NCI-H510A (cell line): ENCODE measurements at places on chromosomes 11 and 22.

GRCh38 chr11:116427903-116428637, 344.7 kb downstream of the BUD13 start:
- DNase-seq: no peak

GRCh38 chr11:6737872-6738466, 33.8 kb downstream of the OR2AG2 start:
- no peak for DNase-seq

DNA sequence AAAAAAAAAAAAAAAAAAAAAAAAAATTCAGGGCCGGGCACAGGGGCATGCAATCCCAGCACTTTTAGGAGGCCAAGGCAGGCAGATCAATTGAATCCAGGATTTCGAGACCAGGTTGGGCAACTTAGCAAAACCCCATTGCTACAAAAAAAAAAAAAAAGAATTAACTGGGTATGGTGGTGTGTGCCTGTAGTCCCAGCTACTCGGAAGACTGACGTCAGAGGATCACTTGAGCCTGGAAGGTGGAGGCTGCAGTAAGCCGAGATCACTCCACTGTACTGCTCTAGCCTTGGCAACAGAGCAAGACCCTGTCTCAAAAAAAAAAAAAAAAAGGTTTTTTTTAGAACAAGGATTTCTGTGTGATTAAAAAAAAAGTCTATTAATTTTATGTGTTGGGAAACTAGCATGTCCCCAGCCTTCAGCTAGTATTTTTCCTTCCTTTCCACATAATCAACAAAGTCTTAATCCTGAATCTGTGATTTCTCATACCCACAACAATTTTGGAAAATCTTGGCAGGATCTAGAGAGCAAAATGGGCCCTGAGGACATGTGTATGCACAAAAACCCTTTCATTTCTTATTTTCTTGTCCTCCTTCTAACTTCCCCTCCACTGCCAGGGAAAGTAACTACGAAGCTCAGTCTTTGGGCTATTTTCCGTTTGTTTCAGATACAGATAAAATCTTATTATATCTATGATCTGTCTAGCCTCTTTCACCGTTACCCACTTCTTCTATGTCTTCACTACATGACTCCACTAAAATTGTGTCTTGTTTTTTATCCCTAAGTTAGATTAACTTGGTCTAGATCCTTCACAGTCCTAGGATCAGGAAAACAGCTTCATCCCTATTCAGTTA, 5.7 kb upstream of the AMBRA1 start:
- DNase-seq: no peak

DNA sequence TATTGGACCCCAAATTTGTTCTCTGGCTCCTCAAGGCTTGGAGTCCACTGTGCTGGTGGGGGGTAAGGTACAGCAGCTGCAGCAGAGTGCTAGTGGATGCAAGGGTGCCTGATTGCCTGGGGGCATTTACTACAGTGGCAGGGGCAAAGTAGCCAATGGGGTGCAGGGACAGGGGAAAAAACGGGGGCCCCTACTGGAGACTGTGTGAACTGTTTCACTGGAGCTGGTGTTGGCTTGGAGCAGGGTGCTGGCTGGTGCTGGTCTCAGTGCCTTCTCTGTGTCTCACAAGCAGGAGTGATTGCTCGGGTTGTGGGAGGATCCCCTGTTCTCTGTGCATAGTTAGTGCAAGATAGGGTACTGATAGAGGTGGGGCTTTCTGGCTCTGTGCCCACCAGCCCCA, 935.9 kb downstream of the JRKL start:
- DNase-seq: no peak

GRCh38 chr11:127996825-127997224, 590.5 kb downstream of the ETS1 start:
- DNase-seq: no peak

- DNase-seq: no peak
Measured at GRCh38 chr11:6876914-6877313, 489 bp downstream of the OR10A4 start.

GRCh38 chr22:37016134-37016910, 2.9 kb downstream of the TST start:
- DNase-seq: no peak

GRCh38 chr11:83282084-83282716, 4.0 kb downstream of the CCDC90B start:
- no peak for DNase-seq

DNA sequence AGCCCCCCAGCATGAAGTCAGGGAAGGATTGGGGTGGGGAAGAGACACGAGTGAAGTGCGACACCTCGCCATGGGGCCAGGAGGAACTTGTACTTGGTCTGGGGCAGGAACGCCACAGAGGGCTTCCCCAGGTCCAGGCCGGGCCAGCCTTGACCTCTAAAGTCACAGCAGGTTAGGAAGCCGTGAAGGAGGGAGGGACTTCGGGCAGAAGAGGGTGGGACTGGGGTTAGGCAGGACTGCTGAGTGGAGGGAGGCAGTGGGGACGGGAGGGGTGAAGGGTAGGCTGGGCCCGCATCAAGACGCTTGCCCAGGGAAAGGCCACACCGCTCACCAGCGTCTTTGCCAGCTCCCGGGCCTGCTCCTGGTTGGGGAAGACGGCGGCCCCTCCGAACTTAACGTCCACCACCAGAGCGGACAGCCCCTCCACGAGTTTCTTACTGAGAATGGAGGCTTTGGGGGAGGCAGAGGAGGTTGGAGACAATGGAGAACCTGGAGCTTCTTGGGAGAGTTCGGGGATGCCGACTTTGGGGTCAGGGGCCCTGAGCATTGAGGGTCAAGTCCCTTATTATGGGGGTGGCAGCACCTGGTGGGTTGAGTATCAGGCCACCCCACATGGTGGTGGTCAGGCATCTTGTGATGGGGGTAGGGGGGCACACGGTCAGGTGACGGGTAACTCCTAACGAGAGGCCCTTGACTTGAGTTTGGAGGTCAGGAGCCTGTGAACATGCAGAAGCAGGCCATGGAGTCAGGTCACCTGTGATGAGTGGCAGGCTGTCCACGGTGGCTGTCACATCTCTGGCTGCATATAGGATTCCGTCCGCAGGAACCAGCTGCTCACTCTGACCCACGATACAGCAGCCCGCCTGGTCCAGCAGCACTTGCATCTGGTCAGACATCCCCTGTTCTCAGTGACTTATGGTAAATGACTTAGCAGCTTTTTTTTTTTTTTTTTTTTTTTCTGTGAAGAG, 1.7 kb upstream of the SCO2 start:
- no peak for DNase-seq

DNA sequence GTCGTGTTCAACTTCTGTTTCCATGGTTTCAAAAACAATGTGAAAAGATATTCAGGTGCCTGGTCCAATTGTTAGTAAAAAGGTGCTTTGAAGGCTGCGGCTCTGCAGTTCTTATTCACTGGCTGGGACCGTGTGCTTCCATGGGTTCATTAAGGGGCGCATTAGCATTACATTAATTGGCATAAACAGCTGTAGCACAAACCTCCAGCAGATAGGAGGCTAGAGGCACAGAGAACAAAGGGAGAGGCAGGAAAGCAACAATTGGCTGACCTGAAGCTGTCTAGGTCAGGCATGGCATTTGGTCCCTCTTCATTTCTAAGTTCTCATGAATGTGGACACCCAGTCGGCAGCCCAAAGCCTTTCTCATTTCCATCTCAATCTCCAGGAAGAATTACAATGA, 16.6 kb downstream of the PAK1 start:
- DNase-seq: no peak

DNA sequence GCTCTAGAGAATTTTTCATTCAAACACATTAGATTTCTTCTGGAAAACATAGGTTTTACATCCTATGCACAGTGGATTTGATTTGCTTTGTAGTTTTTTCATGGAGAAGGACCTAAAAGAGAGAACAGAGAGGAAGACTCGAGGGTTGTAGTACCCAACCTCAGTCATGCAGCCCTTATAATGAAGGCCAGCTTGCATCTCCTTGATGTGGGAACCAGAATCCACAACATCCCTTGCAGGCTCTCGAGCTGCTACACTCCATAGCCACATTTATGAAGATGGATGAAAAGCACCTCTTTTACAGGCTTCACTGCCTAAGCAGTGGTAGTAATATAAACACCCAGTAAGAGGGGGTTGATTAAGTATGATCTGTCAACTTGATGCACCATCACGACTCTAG, 9.5 kb upstream of the OR5B12 start:
- DNase-seq: no peak

- DNase-seq: no peak
Measured at GRCh38 chr11:31636983-31637382, 127.4 kb downstream of the ELP4 start.

DNA sequence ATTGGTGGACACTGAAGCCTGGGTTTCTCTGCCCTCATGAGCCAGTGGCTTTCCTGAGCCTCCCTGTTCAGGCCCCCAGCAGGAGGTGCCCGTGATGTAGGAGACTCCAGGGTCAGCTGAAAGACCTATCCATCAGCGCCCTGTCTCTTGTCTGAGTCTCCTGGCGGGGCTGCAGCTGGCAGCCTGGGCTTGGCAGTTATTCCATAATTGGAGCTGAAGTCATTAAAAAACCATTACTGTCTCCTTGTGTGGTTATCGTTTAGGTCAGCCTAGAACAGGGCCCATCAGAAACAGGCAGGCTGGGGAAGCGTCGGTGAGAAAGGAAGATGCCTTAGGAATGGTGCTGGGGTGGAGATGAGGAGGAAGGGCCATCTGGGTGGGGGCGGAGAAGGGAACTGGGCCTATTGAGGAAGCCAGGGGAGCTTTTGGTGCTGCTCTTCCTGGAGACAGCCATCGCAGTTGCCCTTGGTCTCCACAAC, 5.0 kb downstream of the TUB start:
- no peak for DNase-seq

GRCh38 chr11:37505406-37505805, 907.4 kb upstream of the RAG2 start:
- no peak for DNase-seq

- DNase-seq: no peak
Measured at GRCh38 chr11:36258730-36259360, 30.4 kb downstream of the COMMD9 start.

GRCh38 chr11:13889552-13890249, 72.8 kb upstream of the SPON1 start:
- peak; percentile 24 for DNase-seq

GRCh38 chr11:75667255-75667830, 1.5 kb downstream of the MAP6 start:
- peak; percentile 63 for DNase-seq

GRCh38 chr11:39678996-39679395, 1780.5 kb downstream of the LRRC4C start:
- no peak for DNase-seq

- no peak for DNase-seq
Measured at GRCh38 chr11:35944503-35945136, 758 bp downstream of the LDLRAD3 start.

- DNase-seq: no peak
Measured at GRCh38 chr11:118232659-118233058, 7.8 kb upstream of the JAML start.

- no peak for DNase-seq
Measured at GRCh38 chr11:44878711-44879110, 72.0 kb downstream of the TP53I11 start.

GRCh38 chr11:45655347-45655756, 10.1 kb downstream of the CHST1 start:
- peak; percentile 23 for DNase-seq

GRCh38 chr11:128921793-128922192, 20.9 kb downstream of the TP53AIP1 start:
- DNase-seq: no peak

DNA sequence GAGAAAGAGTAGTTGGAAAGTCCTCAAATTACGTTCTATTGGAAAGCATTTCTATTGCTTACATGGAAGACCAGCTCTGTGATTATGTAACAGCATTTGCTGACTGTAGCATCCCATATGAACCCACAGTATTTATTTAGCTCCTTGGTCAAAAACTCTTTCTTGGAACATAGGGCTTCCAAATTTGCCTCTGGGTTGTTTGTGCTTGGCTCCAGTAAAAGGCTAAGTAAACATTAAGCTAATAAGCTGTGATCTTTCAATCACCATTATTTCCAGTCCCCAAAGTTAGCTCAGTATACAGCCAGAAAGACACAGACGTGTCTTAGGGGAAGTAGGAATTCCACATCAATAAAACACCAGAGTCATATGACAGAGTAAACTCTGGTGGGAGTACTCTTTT, 668.8 kb downstream of the DLG2 start:
- no peak for DNase-seq

DNA sequence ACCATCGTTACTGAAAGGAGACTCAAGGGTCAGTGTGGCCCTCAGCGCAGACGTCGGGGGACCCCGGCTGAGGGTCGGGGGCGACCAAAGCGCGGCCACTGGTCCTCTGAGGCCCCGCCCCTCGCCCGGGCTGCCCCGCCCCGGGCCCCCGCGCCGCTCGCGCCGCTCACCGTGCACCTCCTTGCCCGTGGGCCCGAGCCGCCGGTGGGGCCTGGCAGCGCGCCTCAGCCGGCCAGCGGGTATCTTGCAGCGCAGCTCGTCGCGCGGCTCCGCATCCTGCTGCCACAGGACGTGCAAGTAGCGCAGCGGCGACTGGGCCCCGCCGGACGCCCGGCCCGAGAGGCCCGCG, 419 bp downstream of the ANKRD54 start:
- no peak for DNase-seq

DNA sequence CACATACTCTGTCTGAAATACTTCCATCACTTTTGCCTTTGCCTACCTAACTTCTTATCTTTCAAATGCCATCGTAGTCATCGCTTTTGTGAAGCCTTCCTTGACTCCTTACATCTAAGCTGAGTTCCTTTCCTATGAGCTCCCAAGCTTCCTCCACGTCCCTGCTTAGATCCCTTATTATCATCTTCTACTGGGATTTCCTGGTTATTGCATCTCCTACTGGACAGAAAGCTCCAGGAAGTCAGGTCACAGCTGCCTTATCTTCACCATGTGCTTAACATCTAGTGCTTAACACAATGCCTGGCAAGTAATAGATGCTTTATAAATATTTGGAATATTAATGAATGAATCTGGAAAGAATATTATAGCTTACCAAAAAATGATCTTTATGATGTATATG, 5.9 kb downstream of the YPEL4 start:
- DNase-seq: no peak

GRCh38 chr11:133811850-133812685, 33.2 kb downstream of the SPATA19 start:
- DNase-seq: no peak

GRCh38 chr22:45942344-45942743, 34.6 kb downstream of the WNT7B start:
- DNase-seq: no peak

DNA sequence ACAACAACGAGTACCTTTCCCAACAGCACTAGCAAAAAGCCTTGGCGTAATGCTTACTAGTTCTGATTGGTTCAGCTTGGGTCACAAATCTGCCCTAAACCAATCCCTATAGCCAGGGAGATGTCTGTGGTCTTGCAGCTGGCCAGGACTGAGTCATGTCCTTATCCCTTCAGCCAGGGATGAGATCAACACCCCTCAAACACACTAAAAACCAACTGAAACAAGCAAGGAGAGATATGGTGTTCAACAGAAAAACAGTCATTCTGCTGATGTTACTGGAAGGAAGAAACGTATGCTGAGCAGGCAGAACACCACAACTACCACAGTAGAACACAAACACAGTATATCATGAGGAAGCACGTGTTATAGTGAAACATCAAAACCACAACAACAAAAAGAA, 375.6 kb downstream of the LARGE1 start:
- DNase-seq: no peak

- DNase-seq: no peak
Measured at GRCh38 chr11:96194581-96195374, 148.2 kb downstream of the MAML2 start.

GRCh38 chr11:35419184-35419829, at the start of gene SLC1A2:
TSS of gene SLC1A2 (minus strand) at chr11:35419558. CDS start at chr11:35418966, 592 bp downstream.
- DNase-seq: no peak

GRCh38 chr11:33449798-33450197, 192.6 kb downstream of the HIPK3 start:
- no peak for DNase-seq
